ENCODE measurements at places on chromosomes 3 and 15.

DNA sequence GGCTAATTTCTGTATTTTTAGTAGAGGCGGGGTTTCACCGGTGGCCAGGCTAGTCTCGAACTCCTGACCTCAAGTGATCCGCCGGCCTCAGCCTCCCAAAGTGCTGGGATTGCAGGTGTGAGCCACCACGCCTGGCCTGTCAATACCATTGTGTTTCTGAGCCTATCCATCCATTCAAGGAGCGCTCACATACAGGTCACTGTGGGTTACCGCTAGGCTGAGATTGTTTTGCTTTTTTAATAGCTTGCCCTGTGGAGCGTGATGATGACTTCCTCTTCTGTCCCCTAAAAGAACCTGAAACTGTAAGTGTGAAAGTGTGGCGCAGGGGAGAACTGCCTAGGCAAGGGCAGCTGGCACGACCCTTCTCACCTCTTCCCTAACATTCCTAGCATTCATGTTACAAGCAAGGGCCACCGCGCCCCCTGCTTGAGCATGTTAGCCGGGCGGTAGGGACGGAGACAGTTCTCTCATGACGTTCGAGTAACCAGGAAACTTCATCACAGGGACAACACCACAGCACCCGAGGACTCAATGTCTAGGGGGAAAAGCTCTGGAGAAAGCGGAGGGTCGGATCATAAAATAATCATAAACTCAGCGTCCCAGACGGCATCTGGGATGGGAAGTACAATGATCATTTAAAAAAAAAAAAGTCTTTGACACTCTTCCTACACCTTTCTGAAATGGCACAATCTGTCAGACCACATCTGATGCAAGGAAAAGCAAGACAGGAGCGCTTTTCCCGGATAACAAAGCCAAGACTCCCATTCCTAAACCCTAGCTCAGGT is 790 bp downstream of the LAMP3 start:
- DNase-seq: no peak

DNA sequence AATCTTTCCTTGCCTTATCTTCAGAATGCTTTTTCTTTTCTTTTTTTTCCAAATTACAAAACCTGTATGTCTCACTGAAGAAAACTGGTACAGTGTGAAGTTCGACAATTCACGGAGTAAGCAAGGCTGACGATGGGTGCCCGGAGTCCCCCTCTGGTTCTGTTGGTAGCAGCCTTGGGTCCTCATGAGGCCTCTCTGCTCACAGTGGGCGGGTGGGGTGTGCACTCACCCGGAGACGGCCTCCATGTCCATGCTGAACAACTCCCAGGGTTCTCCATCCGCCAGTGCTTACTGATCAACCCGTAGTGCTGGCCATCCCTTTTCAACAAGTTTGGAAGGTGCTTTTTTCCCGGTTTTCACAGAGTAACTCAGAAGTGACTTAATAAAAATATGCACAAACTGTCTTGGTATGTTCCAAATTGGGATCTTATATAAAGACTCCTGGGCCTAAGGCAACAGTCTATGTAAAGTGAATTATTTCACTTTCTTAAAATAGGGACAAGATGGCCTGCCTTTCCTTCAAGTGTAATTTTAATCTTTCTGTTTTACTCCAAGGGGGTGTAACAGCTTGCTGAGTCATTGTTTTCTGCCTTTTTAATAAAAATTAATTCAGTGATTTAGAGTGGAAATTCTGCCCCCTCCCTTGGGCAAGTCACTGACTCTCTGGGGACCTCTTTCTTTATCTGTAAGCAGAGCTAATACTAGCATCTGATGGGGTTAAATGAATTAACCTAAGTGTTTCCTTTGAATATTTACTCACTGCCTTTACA is 23.7 kb downstream of the LRRK1 start:
- peak; percentile 5 for DNase-seq

GRCh38 chr3:119034256-119035013 is at the start of gene IGSF11:
IGSF11 (minus strand) TSS chr3:119034846; CDS start chr3:119034582, 264 bp downstream.
- DNase-seq: peak; percentile 20

DNA sequence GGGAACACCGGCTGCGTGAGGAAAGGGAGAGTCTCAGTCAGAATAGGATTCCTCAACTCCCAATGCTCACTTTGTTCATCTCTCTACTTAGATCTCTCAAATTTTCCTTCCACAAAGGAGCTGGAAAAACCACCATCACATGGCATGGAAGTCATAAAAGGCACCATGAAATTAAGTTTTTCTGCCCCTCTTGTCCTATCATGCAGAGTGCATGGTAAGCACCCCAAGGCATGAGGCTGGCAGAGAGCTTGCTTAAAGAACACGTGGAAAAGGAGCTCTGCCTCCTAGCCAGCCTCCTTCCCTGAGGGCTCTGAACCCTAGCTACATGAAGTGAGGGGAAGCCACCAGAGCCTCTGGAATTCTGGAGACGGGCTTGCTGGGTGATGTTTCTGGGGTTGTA is 17.8 kb downstream of the STIMATE start:
- no peak for DNase-seq

DNA sequence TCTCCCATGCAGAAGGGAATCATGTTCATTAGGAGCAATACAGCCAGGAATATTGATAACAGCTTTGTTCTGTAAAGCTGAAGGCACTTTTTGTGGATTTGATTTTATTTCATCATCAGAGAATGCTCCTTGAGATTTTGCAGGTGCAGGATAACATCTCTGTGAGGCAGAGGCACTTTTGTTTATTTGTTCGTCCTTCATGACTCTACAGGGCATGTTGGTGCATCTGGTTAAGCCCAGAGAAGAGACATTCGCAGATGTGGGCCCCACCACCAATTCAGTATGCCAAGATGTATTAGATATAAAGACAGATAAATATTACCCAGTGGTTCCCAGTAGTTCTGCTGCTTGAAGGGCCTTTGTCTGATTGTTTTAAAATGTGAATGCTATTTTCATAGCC is 368.1 kb upstream of the SEMA6D start:
- no peak for DNase-seq

- DNase-seq: no peak
Observed at GRCh38 chr15:80445300-80446041, 41.3 kb downstream of the ARNT2 start.

DNA sequence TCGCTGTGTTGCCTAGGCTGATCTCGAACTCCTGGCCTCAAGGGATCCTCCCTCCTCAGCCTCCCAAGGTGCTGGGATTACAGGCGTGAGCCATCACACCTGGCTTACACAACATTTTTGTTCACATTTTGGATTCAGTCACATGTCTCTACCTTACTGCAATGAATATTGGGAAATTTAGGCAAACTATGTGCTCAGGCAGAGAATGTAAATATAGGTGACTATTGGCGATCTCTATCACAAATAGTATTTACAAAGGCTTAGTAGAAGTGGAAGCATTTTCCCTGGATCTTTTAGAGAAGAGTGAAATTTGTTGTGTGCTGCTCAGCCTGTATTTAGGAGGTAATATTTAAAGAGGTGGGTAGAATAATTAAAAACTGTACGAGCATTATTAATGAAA is 20.7 kb downstream of the SCAANT1 start:
- no peak for DNase-seq

GRCh38 chr15:32994810-32995424 is 199.6 kb downstream of the FMN1 start:
- DNase-seq: peak; percentile 74

GRCh38 chr3:100465892-100466777 is 26.3 kb upstream of the TMEM45A start:
- no peak for DNase-seq

- no peak for DNase-seq
Observed at GRCh38 chr15:47944637-47945288, 176.0 kb upstream of the SLC24A5 start.

DNA sequence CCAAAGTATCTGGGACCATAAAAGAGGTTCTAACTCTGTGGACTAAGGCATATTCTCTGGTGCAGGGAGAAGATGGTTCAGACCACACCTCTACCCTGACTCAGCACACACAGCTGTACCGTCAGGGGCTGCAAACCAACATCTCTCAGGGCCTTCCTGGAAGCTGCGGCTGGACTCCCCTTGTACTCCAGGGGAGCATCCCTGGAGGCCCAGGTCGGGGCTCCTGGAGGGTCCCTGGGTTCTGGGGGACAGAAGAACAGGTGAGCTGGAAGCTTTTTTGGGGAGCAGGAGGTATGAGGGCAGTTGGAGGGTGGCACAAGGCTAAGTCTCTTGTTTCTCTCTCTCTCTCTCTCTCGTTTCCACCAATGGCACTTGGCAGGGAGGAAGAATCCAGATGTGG is 60.5 kb downstream of the LINGO1 start:
- no peak for DNase-seq

DNA sequence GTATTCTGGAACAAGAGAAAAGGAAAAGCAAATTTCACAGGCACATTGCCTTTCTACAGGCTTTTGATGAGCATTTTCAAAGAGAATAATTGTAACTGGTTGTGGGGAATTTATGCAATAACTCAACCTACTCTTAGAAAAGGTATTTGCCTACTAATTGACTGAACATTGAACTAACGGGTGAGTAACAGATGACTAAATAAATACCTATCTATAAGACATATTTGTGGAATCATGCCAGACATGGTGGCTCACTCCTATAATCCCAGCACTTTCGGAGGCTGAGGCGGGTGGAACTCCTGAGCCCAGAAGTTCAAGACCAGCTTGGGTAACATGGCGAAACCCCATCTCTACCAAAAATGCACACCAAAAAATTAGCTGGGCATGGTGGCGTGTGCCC is 367.7 kb downstream of the CGGBP1 start:
- DNase-seq: no peak

DNA sequence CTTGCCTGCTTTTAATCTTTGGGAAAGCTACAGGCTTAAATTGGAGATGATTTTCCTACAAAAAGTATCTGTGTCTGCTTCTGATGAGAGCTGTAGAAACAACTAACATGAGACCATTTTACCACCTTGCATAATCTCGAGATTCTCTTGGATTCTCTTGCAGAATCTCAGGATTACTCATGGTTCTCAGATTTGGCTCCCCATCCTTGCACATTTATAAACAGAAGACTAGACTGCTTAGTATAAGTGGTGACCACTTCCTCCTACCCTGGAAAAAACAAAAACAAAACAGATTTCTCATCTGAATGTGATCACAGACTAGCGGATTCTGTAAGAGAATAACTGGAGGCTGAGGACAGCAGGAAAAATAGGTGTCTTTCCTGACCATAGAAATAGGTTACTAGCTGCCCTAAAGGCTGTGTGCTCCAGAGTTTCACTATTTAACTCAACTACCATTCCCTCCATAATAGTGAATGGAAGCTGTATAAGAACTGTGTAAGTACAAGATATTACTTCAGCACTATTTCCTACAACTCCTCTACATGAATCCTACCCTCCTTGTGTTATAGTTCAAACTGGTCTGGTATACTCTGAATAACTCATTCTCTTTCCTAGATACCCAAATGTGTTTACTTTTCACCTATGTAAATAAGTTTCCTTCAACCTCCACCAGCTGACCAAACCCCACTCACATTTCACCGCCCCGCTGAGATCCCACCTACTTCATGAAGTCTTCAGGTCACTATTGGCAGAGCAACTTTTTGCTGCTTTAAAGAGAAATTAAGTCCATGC is 122.2 kb upstream of the C2CD4B start:
- DNase-seq: peak; percentile 18

- no peak for DNase-seq
Observed at GRCh38 chr3:23438657-23439056, 235.5 kb downstream of the UBE2E2 start.

DNA sequence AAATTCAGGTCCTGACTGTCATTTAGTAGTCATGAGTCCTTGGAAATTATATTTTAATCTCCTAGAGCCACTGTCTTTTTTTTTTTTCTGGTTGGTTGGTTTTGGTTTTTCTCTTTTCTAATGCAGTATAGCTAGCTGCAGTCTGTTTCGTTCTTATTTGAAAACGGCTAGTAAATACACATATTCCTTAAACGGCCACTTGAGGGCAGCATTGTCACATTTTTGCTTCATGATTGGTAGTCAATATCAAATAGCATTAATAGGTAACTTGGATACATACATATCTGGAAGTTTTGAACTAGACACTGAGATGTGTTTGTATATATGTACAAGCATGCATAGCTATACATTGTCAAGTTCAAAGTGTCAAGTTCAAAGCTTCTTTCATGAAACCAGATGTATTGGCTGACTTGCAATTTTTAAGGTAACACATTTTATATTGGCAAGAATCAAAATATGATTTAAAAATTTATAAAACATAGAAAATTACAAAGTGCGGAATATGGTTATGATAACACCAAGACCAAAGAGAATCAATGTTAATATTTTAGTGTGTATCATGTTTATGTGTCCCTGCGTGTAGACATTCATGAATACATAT is 22.5 kb downstream of the GABRA5 start:
- peak; percentile 64 for DNase-seq

DNA sequence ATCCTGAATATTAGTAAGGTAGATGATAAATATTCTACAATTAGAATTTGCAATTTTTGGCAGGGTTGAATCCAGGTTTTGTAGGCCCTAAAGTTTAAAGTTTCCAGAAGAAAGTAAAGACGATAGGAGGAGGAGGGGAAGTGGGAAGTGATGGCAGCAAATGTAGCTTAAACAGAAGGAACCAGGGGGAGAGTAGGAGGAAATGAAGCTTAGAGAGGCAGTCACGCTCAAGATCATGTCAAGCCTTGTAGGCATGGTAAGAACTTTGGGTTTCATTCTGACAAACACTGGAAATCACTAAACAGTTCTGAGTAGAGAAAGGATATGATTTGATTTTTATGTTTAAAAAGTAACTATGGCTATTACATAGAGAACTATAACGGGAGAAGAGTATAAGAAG is 63.9 kb downstream of the NR2E3 start:
- DNase-seq: no peak

DNA sequence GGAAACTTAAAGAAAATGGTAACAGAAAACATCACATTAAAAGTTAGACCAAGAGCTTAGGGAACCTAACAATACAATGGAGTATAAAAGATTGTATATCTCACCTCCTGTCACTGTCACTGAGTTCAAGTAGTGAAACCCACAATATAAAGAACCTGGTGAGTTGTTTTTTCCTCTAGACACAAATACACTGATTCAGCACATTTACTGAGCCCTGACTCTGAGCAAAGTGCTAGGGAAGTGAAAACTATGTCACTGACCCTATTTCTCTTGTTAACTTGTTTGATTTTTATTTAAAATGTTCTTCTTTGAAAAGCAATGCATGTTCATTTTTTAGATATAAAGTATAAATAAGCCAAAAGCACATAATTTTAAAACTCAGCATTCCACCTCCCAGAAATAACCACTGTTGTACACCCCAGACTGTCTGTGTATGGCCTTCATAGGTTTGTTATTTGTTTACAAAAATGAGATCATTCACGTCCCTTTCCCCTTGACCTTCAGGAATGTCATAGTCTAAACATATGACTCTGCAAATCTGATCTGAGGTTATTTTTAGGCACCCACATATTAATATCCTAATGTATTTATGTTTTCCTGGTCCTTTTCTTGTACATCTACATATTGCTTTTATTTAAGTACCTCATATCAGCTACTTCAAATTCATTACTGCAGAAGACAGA is 69.2 kb upstream of the CSTA start:
- DNase-seq: peak; percentile 30

- DNase-seq: no peak
Observed at GRCh38 chr15:69194854-69195253, 34.4 kb downstream of the GLCE start.
